ENCODE measurements at places on chromosomes 6 and 20. TPM values are rescaled to one million over a fixed set of nuclear protein-coding genes. Genes with fewer than 3 reads are reported as not detected.

GRCh38 chr6:37074053-37074827 is 68.8 kb downstream of the FGD2 start:
- no peaks in the 10 kb centered on the region for H3K27me3 ChIP-seq
- peaks cover 11% of the 10 kb centered on the region for H3K4me1 ChIP-seq
- no peak overlapping the region for H3K4me3 ChIP-seq
- DNase-seq, result no peak
- no peak overlapping the region for H3K27ac ChIP-seq
- no peaks in the 10 kb centered on the region for H3K36me3 ChIP-seq

GRCh38 chr6:34650823-34651222 is 45.7 kb downstream of the ILRUN start:
- DNase-seq, result no peak
- H3K4me3 ChIP-seq, result no peak overlapping the region
- peaks cover 19% of the 10 kb centered on the region for H3K36me3 ChIP-seq
- no peaks in the 10 kb centered on the region for H3K27me3 ChIP-seq
- no peak overlapping the region for H3K27ac ChIP-seq

The CBFA2T2 gene
- total RNA-seq, result 25.4 TPM

DNA sequence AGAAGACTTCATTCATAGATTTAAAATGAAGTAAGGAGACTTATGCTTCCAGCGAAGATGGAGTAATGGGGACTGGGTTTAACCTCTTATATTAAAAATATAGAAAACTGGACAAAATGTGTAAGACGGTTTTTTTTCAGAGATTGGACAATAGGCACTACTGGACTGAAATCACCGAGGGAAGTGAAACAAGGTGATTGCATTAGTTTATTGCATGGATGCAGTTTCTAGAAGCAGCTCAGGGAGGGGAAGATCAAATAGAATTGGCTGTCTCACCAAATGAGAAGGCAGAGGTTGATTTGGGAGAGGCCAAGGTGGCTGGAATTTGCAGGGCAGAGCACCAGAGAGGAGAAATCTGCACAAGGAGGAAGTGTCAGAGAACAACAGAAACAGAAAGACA is 162.6 kb downstream of the DNAH8 start:
- no peaks in the 10 kb centered on the region for H3K27me3 ChIP-seq
- H3K4me3 ChIP-seq, result no peak overlapping the region
- no peaks in the 10 kb centered on the region for H3K36me3 ChIP-seq
- no peak overlapping the region for H3K27ac ChIP-seq
- H3K4me1 ChIP-seq, result peaks cover 17% of the 10 kb centered on the region
- no peak for DNase-seq

The ZNF391 gene
- 1.9 TPM for total RNA-seq

The OR2B6 gene
- total RNA-seq, result not detected

DNA sequence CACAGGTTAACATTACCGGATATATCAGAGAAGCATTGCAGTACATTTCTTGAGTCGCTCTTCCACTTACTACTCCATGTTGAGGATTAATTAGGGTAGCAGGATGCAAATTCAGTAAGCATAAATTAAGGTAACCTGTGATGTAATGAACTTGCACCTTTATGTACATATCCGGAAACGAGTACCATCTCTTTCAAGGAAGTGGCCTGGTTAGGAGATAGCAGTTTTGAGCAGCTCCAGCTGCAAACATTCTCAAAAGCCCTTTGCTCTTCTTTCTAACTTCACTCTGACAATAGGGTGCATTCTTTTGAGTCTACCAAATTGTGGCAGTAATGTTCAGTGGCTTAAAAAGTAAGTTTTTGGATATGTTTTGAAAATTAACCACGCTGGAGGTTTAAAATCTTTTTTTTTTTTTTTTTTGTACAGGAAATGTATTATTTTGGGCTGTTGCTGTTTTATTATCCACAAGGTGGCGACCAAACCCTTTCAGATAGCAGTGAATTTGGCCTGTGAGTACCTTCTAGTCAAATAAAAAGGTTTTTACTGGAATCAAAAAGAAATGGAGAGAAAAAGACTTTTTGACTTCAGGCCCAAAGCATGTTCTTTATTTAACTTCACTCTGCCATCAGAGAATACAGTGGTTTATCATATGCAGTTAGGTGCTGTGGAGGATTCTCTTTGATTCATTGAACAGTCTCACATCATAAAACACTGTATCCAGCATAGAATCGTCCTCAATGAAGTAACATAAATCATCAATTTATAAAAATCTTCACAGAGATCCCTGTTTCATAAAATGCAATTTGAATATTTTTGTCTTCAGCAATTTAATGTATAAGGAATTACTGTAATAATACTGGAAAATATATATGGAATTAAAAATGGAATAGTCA is 8.9 kb downstream of the FAM217B start:
- no peak for DNase-seq
- H3K4me1 ChIP-seq, result peaks cover 37% of the 10 kb centered on the region
- H3K27me3 ChIP-seq, result no peaks in the 10 kb centered on the region
- H3K36me3 ChIP-seq, result peaks cover 42% of the 10 kb centered on the region
- H3K4me3 ChIP-seq, result no peak overlapping the region

DNA sequence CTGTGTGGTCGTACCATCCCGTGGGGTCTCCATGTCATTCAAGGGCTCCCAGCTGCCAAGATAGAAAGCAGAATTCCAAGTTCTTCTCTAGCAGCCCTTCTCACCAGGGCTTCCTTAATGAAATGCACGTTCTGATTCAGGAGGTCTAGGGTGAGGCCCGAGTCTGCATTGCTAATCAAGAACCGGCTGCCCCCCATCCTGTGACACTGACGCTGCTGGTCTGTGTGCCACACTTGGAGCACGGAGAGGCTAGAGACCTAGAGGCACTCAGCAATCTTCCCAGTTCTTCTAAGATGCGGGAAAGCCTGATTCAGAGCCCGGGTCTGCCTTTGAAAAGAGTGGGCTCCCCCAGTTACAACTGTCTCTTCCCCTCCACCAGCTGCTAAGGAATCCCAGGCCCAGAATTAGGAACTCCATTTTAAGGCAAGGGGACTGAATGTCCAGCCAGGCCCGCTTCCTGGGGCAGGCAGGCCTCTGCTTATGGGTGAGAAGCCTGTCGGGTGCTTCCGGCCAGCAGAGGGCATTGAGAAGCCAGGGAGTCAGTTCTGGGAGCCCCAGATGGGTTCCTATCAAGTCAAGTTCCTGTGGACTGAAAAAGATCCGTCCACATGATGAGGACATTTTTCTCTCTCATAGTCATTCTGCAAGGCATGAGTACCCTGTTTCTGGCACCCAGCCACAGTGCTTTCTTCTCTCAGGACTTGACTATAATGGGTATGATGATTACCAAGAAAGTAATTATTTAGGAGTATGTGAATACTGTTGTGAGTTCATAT is 69.8 kb upstream of the RIN2 start:
- no peaks in the 10 kb centered on the region for H3K36me3 ChIP-seq
- no peaks in the 10 kb centered on the region for H3K27me3 ChIP-seq
- no peak overlapping the region for H3K4me3 ChIP-seq

The PROKR2 gene
- total RNA-seq, result not detected

The NKX2-4 gene
- not detected for total RNA-seq

The DEFB118 gene
- not detected for total RNA-seq

The PTCRA gene
- 15.5 TPM for total RNA-seq

The ULBP3 gene
- total RNA-seq, result not detected

DNA sequence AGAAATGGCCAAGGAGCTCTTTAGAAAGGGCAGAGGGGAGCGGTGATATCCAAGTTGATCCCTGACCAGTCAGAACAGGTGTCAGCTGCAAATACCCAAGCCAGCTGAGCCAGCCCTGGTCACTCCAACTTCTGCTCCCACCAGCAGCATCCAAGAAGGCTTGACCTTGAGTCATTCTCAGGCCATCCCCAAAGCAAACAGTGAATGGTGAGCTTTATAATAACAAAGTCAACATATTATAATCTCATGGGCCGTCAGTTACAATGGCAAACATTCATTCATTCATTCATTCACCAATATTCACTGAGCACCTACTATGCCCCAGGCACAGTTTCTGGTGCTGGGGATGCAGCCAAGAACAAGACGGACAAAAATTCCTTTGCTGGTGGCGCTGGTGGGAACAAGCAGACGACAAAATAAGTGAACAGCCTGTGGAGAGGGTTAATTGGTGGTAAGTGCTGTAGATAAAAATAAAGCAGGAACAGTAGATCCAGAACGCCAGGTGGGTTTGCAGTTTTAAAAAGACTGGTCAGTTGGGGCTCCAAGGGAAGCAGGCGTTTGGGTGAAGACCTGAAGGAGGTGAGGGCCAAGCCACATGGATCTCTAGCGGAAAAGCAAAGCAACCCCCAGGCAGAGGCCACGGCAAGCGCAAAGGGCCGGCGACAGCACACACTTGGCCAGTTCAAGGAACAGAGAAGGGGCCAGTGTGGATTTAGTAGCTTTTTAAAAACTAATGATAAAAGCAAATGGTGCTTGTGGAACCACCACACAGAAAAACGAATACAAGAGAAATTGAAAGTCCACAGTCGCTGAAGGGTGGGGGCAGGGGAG is 131.8 kb upstream of the PTPN1 start:
- no peak for DNase-seq
- no peaks in the 10 kb centered on the region for H3K27me3 ChIP-seq
- no peaks in the 10 kb centered on the region for H3K36me3 ChIP-seq
- H3K4me1 ChIP-seq, result peaks cover 16% of the 10 kb centered on the region
- H3K4me3 ChIP-seq, result peak overlapping the region; percentile 22

The MUCL3 gene
- total RNA-seq, result not detected

DNA sequence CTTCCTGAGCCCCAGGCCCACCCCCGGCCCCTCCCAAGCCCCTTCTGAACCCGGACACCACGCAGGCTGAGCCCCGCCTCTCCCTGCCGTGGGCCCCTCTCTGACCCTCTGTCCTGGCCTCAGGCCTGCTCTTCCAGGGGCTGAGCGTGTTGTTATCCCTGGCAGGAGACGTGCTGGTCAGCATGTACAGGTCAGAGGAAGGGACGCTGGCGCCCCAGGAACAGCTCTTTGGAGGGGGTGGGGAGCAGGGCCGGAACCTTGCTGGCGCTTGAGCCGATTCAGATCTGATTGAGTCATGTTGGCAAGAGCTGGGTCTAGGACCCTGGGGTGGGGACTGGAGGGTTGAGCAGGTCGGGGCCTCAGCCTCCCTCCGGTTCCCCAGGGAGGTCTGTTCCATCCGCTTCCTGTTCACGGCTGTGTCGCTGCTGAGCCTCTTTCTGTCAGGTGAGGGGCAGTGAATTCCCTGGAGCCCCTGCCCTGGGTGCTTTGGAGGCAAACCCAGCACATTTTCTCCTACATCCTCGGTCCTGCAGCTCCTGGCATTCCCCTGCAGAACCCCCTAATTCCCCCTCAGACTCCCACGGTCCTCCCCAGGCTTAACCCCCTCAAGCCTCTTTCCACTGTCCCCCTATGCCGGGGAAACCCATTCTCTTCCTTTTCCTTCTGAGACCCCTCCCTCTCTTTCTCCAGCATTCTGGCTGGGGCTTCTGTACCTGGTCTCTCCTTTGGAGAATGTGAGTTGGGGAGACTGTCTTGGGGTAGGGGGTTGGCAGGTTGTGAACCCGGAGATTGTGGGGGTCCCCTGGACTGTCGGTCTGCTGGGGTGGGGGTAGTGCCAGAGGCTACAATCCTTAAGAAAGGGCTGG is 2.0 kb downstream of the SPAG4 start:
- H3K27ac ChIP-seq, result peak overlapping the region; percentile 1
- no peaks in the 10 kb centered on the region for H3K27me3 ChIP-seq
- peaks cover 65% of the 10 kb centered on the region for H3K4me1 ChIP-seq
- H3K36me3 ChIP-seq, result no peaks in the 10 kb centered on the region

DNA sequence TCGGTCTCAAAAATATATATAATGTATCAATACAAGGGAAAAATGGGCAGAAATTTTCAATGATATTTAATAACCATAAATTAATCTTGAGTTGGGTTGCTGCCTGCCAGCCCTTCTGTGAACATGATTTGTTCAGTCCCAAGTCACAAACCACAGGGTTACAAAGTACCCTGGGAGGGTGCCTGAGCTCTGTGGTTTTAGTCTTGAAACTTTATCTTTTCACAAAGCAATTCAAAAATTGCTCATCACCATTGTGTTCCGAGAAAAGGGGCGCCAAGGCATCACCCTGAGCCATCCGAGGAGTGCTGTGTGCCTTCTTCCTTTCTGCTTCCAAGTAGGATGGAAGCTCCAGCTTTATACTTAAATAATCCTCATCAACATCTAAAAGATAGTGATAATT is 141.6 kb upstream of the AKAP12 start:
- H3K27me3 ChIP-seq, result no peaks in the 10 kb centered on the region
- H3K4me3 ChIP-seq, result no peak overlapping the region
- no peak overlapping the region for H3K27ac ChIP-seq
- no peaks in the 10 kb centered on the region for H3K4me1 ChIP-seq

The SNX21 gene
- total RNA-seq, result 17.0 TPM

The KIAA0408 gene
- 2.5 TPM for total RNA-seq

The CLVS2 gene
- total RNA-seq, result not detected

The SNAP91 gene
- 1.4 TPM for total RNA-seq

DNA sequence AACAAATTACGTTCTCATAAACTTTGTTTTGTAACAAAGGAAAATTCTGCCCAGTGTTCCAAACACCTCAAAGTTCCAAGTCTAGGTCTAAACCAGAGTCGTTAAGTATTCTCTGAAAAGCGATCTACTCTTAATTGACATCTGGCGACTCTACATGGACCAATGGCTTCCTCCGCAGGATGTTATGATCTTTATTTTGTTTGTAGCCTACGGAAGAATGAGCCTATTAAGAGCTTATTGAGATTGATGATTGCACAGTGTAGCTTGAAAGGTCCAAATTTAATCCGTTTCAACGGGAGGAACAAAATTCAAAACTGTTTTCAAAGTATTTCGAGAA is 61.1 kb downstream of the FAM217A start:
- H3K27me3 ChIP-seq, result no peaks in the 10 kb centered on the region
- peak overlapping the region; percentile 67 for H3K4me3 ChIP-seq
- H3K36me3 ChIP-seq, result no peaks in the 10 kb centered on the region
- H3K4me1 ChIP-seq, result peaks cover 20% of the 10 kb centered on the region

The RIMS1 gene
- total RNA-seq, result not detected

The HCRTR2 gene
- not detected for total RNA-seq

- no peaks in the 10 kb centered on the region for H3K36me3 ChIP-seq
- no peak overlapping the region for H3K4me3 ChIP-seq
- no peak overlapping the region for H3K27ac ChIP-seq
Measured at GRCh38 chr6:11702089-11702488, 76.5 kb downstream of the ADTRP start.

DNA sequence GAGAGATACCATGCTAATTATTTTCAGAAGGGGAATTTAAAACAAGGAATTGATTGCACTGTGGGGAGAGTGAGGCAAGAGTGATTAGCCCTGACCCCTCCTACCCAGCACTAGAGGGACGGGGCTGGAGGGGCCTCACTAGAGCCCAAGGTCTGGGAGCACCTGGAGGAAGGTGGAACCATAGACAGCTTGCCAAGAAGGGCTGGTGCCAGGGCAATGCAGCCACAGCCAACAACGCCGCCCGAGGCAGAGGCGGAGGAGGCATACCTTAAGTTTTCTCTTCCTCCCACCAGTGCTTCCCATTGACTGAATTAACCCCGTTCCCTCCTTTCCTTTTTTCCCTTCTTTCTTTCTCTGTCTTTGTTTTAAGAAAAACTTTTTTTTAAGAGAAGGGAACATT is 40.0 kb downstream of the IYD start:
- H3K36me3 ChIP-seq, result no peaks in the 10 kb centered on the region
- no peak for DNase-seq
- peaks cover 15% of the 10 kb centered on the region for H3K4me1 ChIP-seq
- H3K27me3 ChIP-seq, result peaks cover 6% of the 10 kb centered on the region
